ENCODE measurements at places on chromosomes 5 and 9.

DNA sequence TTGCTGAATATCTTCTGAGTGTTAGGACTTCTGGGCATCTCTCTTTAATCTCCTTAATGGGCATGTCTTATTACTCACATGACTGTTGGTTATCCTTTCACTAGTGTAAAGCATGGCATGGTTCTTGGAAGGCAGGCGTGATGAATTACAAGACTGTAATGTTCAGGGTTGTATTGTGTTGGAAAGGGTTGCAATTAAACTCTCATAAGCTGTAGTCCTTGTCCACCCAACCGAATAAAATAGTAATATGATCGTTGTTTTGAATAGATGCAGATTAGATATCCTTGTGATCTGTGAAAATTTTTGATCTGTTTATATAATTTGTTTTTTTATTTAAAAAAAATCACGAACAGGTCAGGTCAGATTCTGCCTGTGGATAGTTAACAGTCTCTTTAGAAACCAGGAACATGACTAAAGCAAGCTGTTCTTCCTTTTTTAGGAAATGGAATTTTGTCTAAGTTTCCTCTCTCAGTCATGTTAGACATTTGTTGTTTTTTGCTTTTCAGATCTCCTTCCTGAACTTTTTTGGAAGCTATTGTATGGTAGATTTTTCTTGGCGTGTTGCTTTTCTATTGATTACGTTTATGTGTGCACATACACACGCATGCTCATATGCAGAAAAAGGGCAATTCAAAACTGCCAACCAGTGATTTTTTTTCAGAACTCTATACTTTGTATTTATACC lies 121.8 kb downstream of the ARHGEF28 start:
- no peak for DNase-seq

GRCh38 chr5:55895346-55895745 lies 44.2 kb downstream of the IL31RA start:
- no peak for DNase-seq

- DNase-seq, result no peak
These were observed 5.7 kb downstream of the QSOX2 start for GRCh38 chr9:136239983-136240330.

DNA sequence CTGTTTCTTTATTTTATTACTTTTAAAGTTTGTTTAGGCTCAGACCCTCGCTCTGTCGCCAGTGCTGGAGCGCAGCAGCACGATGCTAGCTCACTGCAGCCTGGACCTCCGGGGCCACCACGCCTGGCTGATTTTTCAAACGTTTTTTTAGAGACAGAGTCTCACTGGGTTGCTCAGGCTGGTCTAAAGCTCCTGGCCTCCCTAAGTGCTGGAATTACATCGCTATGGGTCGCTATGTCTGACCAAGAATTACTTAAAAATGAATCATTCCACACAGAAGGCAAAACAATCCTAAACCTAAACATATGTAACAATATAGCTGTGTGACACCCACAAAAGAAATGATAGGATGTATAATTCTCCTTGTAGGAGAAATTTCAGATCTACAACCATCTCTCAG lies 86.9 kb upstream of the SIMC1 start:
- no peak for DNase-seq

GRCh38 chr5:21397693-21398092 lies 1409.7 kb upstream of the CDH18 start:
- no peak for DNase-seq

DNA sequence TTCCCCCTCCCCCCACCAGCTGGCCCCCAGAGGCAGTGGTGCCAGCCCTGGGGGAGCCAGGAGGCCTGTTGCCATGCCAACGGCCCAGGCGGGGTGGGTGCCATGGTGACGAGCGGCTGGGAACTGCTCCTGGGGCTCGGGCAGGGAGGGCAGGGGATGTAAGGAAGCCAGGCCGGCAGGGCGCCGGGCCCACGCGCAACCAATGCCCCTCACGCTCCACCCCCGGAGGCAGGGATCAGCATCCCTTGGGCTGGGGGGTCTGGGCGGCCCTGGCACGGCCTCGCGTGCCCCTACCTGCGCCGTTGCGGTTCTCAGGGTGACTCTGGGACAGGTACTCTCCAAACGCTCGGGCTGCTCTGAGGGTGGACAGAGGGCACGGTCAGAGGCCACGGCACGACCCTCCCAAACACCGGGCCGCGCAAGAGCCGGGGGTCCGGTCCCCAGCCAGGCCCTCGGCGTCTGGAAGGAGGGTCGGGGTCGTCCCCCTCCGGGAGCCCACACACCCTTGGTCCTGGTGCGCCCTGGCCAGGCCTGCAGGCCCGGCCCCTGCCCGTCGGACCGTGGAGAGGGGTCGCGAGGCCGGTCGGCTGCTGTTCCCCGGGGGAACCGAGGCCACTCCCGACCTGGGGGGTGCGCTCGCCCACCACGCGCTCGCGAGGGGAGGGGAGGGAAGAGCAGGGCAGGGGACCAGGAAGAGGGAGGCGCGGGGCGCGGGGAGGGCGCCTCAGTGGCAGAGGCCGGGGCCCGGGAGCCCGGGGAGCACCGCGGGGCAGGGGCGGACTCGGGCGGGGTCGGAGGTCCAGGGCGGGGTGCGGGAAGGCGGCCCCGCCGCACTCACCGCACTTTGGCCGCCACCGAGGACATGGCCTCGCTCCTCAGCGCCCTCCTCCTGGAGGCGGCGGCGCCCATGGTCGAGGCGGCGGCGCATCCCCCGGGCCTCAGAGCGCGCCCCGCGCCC lies 661 bp downstream of the NSMF start:
- no peak for DNase-seq

DNA sequence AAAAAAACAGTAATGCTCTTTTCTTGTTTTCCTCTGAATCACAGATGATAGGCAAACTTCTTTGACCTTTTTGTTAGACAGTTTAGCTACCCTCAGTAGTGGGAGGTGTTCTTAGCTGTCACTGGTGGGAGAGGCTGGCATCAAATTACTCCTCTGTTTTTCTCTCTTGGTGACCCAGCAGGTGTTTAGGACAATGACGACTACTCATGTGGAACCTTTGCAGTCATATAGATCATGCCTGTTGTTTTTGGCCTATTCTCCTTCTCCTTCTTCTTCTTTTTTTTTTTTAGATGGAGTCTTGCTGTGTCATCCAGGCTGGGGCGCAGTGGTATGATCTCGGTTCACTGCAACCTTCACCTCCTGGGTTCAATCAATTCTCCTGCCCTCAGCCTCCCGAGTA lies 15.4 kb upstream of the NPR2 start:
- DNase-seq, result no peak

DNA sequence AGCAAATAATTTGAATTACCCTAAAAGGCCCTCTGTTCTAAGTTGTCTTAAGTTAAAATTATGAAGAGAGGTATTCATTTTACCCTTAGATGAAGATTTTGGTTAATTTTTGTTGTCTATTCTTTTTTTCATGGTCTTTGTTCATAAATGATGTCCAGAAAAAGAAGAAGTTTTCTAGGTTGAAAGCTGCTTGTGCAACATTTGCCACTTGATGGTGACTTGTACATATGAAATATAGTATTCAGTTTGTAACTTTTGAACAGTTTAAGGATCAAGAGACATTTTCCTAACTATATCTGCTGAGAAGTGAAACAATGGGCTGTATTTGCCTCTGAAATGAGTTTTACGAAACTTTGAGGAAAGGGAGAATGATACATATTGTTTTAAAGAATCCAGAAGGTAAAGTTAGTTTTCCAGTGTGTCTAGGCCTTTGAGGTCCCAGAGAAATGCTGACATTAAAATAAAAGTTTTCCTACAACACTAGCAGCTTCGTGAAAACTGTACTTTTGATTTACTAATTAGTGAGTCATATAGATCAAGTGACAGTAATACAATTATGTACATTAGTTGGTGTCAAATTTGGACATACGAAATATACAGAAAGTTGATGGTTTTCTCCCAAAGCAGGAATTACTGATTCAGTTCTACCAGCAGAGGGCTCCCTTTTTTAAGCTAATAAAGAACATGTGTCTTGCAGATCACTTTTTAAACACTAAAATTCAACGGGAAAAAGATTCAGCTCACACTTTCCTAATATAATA lies 70.5 kb downstream of the PIK3R1 start:
- DNase-seq, result no peak

- peak; percentile 25 for DNase-seq
These were observed 594 bp downstream of the FAM120A start for GRCh38 chr9:93451849-93452709.

- DNase-seq, result no peak
These were observed 464.9 kb downstream of the TLE1 start for GRCh38 chr9:81224166-81225081.

- no peak for DNase-seq
These were observed 120.8 kb upstream of the PDE4D start for GRCh38 chr5:60014331-60014730.

DNA sequence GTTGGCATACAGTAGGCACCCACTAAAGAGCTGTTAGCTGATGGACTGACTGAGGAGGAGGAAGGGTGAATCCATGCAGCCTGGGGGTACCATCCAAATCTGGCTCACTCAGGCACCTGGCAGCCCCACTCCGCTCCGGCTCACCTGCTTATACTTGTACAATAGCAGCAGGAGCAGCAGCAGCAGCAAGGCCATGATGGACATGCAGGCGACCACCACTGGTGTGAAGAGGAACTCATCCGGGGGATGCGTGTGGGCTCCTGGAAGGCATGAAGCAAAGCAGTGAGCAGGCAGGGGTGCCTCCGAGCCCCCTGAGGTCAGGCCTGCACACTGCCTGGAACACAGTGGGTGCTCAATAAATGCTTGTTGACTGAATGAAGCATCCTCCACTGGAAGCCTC lies 18.3 kb downstream of the CSF1R start:
- DNase-seq, result no peak

DNA sequence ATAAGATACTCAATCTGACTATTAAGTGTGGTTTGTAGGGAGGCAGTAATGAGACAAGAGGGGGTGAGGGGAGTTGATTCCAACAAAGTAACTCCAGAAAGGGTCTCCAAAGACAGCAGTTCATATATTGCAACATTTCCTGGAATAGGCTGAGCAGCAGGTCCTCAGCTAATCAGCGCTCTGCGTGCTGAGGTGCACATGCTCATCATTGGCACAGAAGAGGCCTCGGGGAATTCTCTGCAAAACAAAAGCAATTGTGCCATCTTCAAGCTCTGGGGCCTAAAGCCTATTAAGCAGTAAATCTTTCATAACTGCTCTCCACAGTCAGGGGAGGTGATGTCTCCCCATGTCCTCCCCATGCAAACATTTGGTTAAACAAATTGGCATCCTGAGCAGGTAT lies 357.3 kb downstream of the SPOCK1 start:
- DNase-seq, result no peak

GRCh38 chr5:134649163-134649835 lies 714 bp downstream of the SEC24A start:
- no peak for DNase-seq

DNA sequence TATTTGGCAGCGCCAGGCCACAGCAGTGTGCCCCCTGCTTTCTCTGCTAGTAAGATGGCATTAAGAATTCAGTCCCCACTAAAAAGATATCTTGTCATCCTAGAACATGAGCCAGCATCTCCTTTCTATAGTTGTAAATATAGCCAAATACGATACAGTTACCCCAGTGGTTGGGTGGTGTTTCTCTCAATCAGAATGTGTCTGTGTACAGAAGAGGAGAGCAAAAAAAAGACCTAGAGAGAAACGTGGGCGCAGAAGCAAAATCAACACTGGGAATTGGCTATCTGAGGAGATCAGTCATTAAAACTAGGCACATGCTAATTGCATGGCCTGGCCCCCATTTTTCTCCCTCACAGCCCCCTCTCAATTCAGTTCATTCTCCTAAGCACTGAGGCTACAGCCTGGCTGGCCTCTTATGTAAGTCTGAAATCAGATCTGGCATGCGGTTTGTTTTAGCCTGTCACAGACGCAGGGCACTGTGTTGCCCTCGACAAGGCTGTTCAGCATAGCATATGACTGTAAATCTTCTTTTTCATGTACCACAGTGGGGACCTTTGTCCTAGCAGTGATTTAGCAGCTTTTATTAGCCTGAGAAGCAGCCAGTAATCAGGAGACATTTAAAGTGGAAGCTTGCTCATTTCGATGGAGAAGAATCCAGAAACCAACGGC lies 57.8 kb downstream of the RORB start:
- DNase-seq, result no peak

GRCh38 chr5:134948911-134949310 lies 18.8 kb upstream of the CATSPER3 start:
- no peak for DNase-seq

- DNase-seq, result no peak
These were observed 8.9 kb upstream of the SLC25A48 start for GRCh38 chr5:135825373-135826220.

DNA sequence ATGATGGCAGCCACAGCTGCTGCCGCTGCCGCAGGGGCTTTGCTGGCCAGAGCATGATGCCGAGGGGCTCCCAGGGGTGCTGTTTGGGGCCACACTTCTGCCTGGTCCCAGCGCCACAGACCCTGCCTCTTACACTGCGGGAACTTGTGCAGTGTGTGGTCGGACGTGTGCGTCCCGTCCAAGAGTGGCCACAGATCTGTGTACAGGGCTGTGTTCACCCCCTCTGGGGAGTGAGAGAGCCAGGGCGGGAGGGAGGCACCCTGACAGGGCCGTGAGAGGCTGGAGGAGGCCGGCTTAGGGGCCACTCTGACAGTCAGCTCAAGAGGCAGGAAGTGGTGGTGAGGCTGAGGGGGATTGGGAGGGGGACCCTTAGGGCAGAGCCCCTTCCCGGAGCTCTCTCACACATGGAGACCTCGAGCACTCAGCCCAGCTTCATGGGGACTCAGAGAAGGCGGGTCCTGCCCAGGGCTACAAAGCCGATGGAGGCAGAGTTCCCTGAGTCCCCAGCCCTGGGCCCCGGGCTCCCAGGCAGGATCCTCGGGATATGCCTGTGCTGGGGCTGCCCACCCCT lies 13.1 kb upstream of the CARD19 start:
- DNase-seq, result no peak
